ENCODE measurements at places on chromosomes 11 and 22.

DNA sequence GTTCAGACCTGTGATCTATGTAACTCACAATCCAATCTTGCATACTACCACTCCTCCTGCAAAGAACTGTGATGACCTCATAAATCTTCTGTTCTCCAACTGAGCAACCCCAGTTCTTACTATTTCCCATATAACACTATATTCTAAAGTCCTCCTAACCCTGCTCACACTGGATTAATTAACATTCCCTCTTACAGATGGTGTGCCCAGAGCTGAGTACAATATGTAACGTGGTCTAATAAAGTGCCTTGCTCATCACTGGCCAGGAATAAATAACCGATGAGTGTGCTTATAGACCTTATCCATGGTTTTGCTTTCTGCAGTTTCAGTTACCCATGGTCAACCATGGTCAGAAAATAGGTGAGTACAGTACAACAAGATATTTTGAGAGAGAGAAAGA, 28.6 kb downstream of the PRCP start:
- DNase-seq: no peak
- peaks cover 2% of the 10 kb centered on the region for H3K36me3 ChIP-seq
- H3K27ac ChIP-seq: no peak overlapping the region
- peaks cover 46% of the 10 kb centered on the region for H3K4me1 ChIP-seq
- H3K27me3 ChIP-seq: no peaks in the 10 kb centered on the region

GRCh38 chr22:37746366-37747079, 49.7 kb downstream of the TRIOBP start:
- H3K4me1 ChIP-seq: peaks cover 37% of the 10 kb centered on the region
- H3K36me3 ChIP-seq: no peaks in the 10 kb centered on the region
- H3K27me3 ChIP-seq: no peaks in the 10 kb centered on the region
- no peak for DNase-seq

GRCh38 chr11:94031625-94032024, 10.5 kb downstream of the HEPHL1 start:
- no peak for DNase-seq
- no peak overlapping the region for H3K27ac ChIP-seq
- H3K4me1 ChIP-seq: no peaks in the 10 kb centered on the region

GRCh38 chr11:67418476-67419281, 3.2 kb downstream of the CARNS1 start:
- DNase-seq: peak; percentile 67
- H3K27ac ChIP-seq: peak overlapping the region; percentile 92

DNA sequence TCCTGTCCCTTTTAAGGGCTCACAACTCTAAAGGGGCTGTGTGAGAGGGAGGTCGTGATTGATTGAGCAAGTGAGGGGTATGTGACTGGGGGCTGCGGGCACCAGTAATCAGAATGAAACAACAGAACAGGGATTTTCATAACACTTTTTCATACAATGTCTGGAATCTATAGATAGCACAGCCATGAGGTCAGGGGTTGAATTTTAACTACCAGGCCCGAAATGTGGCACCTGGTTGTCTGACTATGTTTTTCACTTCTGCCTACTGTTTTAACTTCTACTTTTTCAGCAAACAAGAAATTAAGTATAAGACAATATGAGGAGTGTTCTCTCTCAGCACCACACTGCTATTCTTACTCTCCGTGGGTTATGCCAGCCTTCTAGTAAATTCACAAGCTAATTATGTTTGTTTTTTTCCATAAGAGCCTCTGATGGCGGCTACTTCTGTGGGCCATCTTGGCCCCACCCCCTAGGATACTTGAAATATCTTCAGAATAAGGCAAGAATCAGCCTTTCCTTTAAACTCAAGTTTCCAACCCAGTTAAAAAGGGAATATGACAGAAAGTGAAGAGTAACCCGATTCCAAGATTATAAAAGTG, 552.8 kb upstream of the CHORDC1 start:
- H3K36me3 ChIP-seq: no peaks in the 10 kb centered on the region
- no peaks in the 10 kb centered on the region for H3K4me1 ChIP-seq
- H3K27me3 ChIP-seq: no peaks in the 10 kb centered on the region

GRCh38 chr11:129968591-129969419, 33.8 kb downstream of the PRDM10 start:
- no peaks in the 10 kb centered on the region for H3K27me3 ChIP-seq
- H3K4me1 ChIP-seq: peaks cover 9% of the 10 kb centered on the region
- no peak for DNase-seq
- H3K36me3 ChIP-seq: peaks cover 7% of the 10 kb centered on the region
- H3K27ac ChIP-seq: no peak overlapping the region

- H3K4me1 ChIP-seq: peaks cover 12% of the 10 kb centered on the region
- no peak for DNase-seq
- no peaks in the 10 kb centered on the region for H3K36me3 ChIP-seq
- H3K4me3 ChIP-seq: no peak overlapping the region
- no peak overlapping the region for H3K27ac ChIP-seq
- H3K27me3 ChIP-seq: no peaks in the 10 kb centered on the region
Observed at GRCh38 chr11:34633640-34633989, 12.7 kb downstream of the EHF start.

DNA sequence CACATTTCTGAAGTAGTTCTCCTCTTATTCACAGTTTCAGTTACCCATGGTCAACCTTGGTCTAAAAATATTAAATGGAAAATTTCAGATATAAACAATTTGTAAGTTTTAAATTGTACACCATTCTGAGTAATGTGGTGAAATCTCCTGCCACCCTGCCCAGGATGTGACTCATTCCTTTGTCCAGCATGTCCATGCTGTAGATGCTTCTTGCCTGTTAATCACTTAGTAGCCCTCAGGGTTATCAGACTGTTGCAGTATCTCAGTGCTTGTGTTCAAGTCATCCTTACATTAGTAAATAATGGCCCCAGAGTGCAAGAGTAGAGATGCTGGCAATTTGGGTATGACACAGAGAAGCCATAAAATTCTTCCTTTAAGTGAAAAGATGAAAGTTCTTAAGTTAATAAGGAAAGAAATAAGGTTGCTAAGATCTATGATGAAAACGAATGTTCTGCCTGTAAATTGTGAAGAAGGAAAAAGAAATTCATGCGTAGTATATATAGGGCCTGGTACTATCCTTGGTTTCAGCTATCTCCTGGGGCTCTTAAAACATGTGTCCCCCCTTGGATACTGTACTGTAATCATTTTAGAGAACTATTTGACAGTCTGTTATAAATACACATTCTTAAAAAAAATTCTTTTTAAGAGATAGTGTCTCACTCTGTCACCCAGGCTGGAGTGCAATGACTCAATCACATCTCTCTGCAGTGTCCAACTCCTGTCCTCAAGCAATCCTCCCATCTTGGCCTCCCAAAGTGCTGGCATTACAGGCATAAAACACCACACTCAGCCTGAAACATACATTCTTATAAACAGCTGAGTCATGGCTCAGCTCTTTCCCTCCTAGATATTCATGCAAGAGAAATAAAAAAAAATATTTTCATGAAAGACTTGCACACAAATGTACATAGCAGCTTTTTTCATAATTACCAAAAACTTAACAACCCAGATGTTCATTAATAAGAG, 31.3 kb downstream of the MTNR1B start:
- H3K4me3 ChIP-seq: no peak overlapping the region
- H3K4me1 ChIP-seq: no peaks in the 10 kb centered on the region
- H3K27ac ChIP-seq: no peak overlapping the region
- H3K36me3 ChIP-seq: no peaks in the 10 kb centered on the region
- peaks cover 9% of the 10 kb centered on the region for H3K27me3 ChIP-seq

- H3K36me3 ChIP-seq: peaks cover 52% of the 10 kb centered on the region
- H3K4me1 ChIP-seq: peaks cover 2% of the 10 kb centered on the region
- H3K27ac ChIP-seq: no peak overlapping the region
- H3K27me3 ChIP-seq: no peaks in the 10 kb centered on the region
- DNase-seq: no peak
Observed at GRCh38 chr22:19916941-19917340, 24.6 kb upstream of the COMT start.

- DNase-seq: no peak
- H3K27me3 ChIP-seq: no peaks in the 10 kb centered on the region
- no peak overlapping the region for H3K4me3 ChIP-seq
Observed at GRCh38 chr11:29319210-29319609, 697.6 kb downstream of the KCNA4 start.

DNA sequence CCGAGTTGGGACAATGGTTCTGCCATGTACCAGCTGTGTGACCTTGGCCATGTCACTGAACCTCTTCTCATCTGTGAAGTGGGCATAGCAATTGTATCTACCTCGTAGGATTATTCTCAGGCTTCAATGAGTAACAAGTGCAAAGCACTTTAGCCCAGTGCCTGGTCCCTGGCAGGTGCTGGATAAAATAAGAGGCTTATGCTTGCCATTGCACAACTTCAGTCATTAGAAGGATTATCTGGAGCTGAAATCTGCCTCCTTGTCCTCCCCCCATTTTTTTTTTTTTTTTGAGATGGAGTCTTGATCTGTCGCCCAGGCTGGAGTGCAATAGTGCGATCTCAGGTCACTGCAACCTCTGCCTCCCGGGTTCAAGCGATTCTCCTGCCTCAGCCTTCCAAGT, 7.2 kb downstream of the SMTNL1 start:
- DNase-seq: no peak
- H3K36me3 ChIP-seq: no peaks in the 10 kb centered on the region
- no peaks in the 10 kb centered on the region for H3K27me3 ChIP-seq
- H3K27ac ChIP-seq: no peak overlapping the region

DNA sequence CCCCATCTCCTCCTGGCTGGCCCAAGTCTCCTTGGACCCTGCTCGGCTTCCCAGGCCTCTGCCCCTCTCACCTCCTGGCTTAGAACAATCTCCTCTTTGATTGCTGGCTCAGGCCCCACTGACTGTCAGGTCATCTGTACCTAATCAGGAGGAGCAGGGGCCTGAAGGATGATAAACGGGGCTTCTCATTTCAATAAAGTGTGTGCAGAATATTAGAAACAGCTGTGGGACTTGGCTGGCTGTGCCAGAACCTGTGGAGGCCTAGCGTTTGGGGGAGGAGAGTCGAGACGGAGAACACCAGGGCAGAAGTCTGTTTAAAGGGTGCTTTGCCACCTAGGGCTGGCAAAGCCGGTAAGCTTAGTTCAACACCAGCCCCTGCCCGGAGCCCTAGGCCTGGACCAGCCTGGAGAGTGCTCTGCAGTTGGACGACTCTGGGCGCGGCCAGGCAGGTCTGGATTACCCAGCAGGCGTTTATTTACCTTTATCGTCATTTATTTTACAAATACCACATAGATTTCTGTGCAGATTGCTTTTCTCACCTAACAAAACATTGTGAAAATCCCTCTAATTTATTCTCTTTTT, 10.1 kb upstream of the VSIG10L2 start:
- DNase-seq: no peak
- no peak overlapping the region for H3K27ac ChIP-seq
- H3K36me3 ChIP-seq: no peaks in the 10 kb centered on the region
- no peaks in the 10 kb centered on the region for H3K27me3 ChIP-seq

DNA sequence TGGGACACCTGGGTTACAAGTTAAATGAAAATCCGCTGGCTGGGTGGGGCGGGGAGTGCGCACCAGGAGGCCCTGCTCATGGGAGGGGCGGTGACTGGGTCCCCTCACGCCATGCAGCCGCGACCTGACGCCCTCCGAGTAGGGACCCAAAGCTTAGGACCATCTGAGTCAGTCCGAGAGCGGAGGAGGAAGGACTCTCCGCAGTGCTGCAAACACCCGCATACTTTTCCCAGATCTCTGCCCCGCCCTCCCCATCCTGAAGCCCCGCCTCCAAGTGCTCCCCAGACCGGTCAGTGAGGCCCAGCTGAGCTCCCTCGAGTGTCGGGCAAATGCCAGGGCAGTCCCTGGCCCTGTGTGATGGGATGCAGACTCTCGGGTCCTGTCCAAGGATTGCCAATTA, 6.6 kb upstream of the FLI1 start:
- no peak overlapping the region for H3K27ac ChIP-seq
- peak overlapping the region; percentile 86 for H3K4me3 ChIP-seq
- no peak for DNase-seq

GRCh38 chr11:88266157-88266556, 71.4 kb downstream of the CTSC start:
- no peaks in the 10 kb centered on the region for H3K4me1 ChIP-seq
- no peak overlapping the region for H3K27ac ChIP-seq
- H3K4me3 ChIP-seq: no peak overlapping the region
- peaks cover 38% of the 10 kb centered on the region for H3K36me3 ChIP-seq

- no peaks in the 10 kb centered on the region for H3K27me3 ChIP-seq
- no peak for DNase-seq
- H3K4me1 ChIP-seq: peaks cover 29% of the 10 kb centered on the region
- H3K4me3 ChIP-seq: no peak overlapping the region
Observed at GRCh38 chr22:19831016-19831415, 23.7 kb downstream of the GNB1L start.

- H3K4me1 ChIP-seq: peaks cover 13% of the 10 kb centered on the region
- DNase-seq: no peak
- H3K27ac ChIP-seq: no peak overlapping the region
- H3K27me3 ChIP-seq: no peaks in the 10 kb centered on the region
- no peak overlapping the region for H3K4me3 ChIP-seq
Observed at GRCh38 chr11:13880634-13881033, 81.9 kb upstream of the SPON1 start.

Measured in naive thymus-derived CD8-positive, alpha-beta T cell (primary cell).